Stimulated activated CD4-positive, alpha-beta T cell treated with anti-CD3 and anti-CD28 coated beads, Interleukin-1b, Interleukin-23, amount 100 ng/mL, for 4 hours (primary cell): ENCODE measurements at places on chromosomes 7 and 10.

DNA sequence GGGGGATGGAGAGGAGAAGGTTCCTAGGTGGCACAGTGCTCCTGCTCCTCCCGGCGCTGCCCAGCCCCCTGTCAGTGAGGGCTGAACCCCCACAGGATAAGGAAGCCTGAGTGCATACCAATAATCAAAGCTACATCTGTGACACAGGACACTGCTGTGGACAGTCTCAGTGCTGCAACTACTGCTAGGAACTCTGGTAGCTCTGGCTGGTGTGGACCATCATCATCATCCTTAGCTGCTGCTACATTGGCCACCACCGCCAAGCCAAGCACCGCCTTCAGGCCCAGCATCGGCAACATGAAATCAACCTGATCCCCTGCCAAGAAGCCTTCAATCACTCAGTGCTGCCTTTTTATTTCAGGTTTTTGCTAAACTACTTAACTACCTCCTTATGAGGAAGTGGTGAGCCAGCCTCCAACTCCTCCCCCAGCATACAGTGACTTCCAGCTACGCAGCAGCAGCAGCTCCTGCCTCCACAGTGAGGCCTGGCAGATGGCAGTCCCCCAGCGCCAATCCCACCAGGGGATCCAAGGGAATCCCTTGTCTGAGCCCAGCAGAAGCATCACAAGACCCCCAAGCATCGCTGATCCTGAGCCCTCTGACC lies 32.1 kb upstream of the SLC26A4 start:
- DNase-seq, result no peak

DNA sequence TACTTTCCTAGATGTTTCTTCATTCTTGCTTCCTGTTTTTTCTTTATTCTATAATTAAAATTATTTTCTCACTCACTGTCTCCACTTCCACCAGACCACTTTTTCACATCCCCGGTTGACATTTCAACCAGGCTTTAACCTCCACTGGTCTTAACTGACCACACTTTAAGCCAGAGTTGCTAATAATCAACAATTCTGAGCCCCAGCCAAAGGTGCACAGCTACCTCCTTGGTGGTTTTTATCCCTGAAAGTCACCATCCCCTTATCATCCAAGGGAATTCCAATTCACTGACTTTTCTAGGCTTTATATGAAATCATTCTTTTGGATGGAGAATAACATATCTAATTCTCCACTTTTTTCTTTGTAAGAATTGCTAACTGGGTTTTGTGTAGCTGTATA lies 138.9 kb downstream of the FRMD4A start:
- DNase-seq, result no peak

GRCh38 chr10:22456486-22456885 lies 111.2 kb downstream of the SPAG6 start:
- no peak for DNase-seq

- no peak for DNase-seq
These were observed 189.9 kb upstream of the CXCL12 start for GRCh38 chr10:44574596-44575480.

DNA sequence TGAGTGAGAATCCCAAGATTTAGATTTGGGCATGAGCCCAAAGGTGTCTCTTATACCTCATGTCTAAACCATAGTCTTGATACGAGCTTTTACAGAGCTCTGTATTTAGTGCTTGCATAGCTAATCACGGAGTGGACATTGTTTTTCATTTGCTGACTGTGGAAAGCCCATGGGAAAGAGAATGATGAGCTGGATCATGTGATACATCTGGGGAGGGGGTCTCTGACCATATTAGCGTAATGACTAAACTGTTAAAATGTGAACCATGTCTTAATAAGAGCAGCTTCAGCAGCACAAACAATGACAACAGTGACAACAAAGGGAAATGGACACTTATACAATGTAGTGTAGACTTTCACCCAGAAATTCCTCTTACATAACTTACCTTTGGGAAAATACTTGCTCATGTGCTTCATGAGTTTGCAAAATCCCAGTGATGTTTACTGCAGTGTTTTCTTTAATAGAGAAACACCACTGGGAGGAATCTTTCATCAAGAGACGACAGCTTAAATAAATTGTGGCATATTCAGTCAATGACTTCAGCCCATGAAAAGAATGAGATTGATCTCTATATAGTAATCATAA lies 44.0 kb upstream of the ITGB1 start:
- DNase-seq, result no peak

GRCh38 chr7:148327379-148327778 lies 263.2 kb upstream of the C7orf33 start:
- no peak for DNase-seq

- no peak for DNase-seq
These were observed 437.0 kb downstream of the SUGCT start for GRCh38 chr7:40571796-40572195.

- no peak for DNase-seq
These were observed 13.7 kb downstream of the DOCK4 start for GRCh38 chr7:112192236-112193154.

DNA sequence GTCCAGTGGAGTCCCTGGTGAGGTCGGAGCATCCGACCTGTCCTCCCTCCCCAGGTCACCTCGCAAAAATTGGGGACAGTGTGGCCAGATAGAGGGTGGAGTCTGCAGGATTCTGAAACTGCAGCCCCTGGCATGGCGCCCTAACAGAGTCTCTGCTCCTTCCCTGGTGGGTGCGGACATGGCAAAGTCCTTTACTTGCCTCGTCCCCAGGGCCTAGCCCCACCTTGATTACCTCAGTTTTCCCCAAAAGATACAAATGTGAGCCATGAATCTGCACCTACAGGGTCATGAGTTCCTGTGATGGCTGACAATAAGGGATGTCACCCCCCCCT lies 47.7 kb downstream of the NPVF start:
- DNase-seq, result no peak

DNA sequence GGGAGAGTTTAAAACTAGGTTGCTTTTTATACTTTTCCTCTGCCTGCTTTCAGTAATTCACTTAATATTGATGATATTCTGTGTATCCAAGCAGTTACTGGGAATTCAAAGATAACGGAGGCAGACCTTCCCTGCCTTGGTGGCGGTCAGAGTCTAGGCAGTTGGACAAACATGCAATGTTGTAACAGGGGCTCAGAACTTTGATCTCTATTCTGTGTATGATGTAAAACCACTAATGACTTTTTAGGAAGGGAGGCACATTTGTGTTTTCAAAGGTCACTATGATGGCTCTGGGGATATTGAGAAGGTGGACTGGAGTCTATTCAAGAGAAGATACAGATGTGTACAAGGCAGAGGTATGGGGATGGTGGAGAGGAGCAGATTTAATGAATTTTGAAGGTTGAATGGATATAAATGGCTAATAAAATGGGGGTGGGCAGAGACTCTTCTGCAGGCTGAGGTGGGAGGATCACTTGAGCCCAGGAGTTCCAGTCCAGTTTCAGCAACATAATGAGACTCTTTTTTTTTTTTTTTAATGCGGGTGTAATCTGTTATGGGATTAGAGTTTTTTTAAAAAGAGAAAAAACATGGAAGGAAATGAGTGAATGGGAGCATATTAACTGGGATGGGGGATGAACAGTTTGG lies 5.7 kb upstream of the PON2 start:
- no peak for DNase-seq

GRCh38 chr7:15016766-15017165 lies 114.2 kb upstream of the DGKB start:
- no peak for DNase-seq

DNA sequence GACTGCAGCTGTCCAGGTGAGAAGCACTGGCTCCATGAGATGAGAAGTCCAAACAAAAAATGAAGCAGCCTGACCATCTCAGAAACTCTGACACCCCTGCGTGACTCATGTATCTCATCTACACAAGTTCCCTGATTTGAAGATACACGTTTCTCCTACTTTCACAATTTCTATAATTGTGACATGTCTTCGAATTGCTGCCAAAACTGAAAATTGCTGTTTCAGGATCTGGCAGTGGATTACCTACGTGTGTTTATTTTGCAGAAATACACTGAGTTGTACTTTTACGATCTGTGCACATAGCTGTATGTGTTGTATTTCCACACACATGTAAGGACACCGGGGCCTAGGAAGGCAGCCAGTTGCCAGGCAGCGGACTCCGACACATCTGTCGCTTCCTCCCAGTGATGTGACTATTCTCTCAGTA lies 53.2 kb downstream of the LARP4B start:
- DNase-seq, result no peak

GRCh38 chr7:94176694-94177200 lies 172.6 kb upstream of the BET1 start:
- no peak for DNase-seq

DNA sequence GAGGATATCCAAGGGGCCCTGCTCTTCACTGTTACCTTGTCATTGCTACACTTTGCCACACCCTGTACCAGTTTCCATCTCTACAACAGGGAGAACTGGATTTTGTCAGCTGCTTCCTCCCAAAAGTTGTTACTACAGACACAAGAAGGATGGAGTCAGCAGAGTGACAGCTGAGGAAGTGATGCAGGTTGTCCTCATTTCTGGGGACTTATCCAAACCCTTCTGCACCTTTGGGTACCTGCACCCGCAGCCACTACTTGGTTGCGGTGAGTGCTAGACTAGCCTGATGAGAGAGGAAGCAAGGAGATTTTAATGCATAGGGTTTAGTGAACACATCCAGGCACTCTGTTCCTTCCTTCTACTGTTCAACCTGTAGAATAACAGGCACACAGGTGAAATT lies 281.0 kb downstream of the RPS24 start:
- DNase-seq, result no peak

DNA sequence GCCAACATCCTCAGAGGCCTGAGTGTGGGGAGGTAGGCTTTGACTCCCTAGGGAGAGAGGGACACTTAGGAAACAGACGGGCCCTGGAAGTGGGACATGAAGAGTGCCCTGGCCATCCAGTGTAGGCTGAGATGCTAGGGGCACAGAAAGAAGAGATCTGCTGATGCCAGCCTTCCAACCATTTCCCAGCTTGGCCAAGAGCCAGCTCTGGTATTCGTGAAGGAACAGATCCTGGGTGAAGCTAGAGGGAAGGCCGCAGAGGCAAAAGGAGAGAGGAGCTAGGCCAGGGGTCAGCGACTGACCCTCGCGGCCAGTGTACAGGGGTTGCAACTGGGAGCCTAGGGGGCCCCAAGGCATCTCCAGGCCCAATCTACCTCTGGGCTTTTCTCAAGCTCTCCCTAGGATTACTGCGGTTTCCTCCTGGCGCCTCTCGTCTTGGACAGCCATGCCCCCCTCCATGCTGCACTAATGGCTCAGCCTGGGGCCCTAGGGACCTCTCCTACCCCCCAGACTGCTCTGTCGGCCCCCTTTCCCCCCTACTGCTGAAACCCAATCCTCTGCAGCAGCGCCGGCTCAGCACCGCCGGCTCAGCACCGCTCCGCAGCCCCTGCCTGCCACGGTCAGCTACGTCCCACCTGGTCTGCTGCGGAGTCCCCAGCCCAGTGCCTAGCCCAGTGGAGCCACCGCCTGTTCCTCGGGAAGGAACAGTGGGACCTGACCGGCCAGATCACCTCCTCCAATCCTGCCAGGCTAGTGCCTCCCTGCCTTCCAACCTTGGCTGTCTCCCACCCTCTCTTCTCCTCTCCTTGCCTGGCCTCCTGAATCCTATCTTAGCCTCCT lies at the start of gene ASIC3:
Gene ASIC3, plus strand, starts transcription at position 556 of the 840 bp plus-strand sequence. CDS start 355 bp downstream, outside the sequence.
- DNase-seq, result no peak

DNA sequence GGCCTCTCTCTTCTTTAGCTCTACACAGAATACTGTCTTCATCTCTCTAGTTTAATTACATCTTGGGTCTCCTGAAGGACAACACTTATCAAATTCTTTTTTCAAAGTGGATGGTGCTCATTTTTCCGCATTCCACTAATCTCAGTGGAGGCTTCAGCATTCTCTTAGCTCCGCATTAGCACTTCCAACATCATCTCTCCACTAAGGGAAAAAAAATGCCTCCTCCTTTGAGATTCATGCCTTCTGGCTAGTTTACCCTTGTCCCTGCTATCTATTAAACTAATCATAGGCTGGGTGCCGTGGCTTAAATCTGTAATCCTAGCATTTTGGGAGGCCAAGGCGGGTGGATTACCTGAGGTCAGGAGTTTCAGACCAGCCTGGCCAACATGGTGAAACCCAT lies 9.2 kb downstream of the PPP3CB start:
- no peak for DNase-seq

GRCh38 chr10:77580482-77580881 lies 57.1 kb downstream of the KCNMA1 start:
- DNase-seq, result no peak

DNA sequence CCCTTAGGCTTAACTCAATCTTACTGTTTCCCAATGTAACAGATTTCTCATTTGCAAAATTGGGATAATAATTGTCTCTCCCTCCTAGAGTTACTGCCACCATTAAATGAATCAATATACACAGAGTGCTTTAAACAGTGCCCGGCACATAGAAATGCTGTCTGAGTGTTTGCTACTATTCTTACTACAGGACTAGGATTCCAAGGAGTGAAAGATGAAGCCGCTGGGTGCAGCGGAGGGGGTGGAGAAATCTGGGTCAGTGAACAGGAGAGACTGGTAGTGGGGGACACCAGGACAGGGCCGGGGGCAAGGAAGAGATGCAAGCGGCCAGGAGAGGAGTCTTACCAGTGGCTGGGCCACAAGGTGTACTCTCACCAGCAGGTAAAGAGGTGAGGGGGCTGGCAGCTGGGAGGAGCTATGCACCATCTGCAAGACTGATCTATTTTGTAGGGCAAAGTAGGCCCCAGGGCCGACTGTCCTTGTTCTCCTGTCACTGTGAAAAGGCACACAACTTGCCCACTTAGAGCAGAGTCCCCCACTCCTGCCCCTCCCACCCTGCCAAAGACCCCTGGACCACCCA lies 18.5 kb upstream of the PRRT4 start:
- DNase-seq, result no peak

DNA sequence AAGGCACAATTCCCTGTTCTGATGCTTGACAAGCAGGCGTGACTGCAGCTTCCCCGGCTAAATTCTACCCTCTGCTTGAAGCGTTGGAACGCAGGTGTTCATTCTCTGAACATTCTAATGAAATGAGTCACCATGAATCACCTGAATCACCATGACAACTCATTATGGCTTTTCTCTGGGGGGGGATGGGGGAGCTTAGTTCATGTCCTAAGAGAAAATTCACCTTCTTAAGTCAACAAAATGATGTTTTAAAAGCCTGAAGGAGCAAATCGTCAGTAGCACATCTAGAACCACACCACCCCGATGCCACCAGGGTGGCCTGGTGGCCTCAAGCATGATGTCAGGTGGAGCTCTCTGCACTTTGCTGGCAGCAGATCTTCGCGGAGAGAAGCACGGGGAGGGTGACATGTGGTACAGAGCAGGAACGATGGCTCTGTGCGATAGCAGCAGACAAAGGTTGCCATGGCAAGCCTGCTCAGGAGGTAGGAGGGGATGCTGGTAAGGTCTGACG lies 33.7 kb downstream of the DDC start:
- no peak for DNase-seq

DNA sequence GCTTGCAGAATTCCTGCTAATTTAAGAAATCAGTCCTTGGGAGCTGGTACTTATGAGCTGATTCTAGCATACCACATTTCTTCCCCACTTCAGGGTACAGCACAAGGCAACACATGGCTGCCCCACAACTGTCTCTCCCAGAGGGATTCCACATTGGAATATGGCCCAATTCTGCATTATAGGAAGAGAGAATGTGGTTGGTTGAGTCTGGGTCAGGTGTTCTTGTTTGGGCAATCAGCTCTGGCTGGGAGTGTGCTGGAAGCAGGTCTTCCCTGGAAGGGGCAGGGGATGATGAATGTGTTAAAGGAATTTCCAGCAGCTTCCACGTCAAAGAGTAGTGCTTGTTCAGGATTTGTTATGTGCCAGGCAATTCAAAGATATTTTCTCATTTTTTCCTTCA lies 95.7 kb downstream of the BUB3 start:
- DNase-seq, result no peak

GRCh38 chr10:21280971-21281572 lies 244.4 kb downstream of the SKIDA1 start:
- no peak for DNase-seq

- DNase-seq, result no peak
These were observed 123.1 kb downstream of the POLR1F start for GRCh38 chr7:19585761-19586160.
